Inflammatory macrophage treated with lipopolysaccharide for 4 hours (primary cell): ENCODE measurements at places on chromosomes 5 and 9.

GRCh38 chr5:160703547-160704189 lies 148.3 kb downstream of the ATP10B start:
- DNase-seq: peak; percentile 20

DNA sequence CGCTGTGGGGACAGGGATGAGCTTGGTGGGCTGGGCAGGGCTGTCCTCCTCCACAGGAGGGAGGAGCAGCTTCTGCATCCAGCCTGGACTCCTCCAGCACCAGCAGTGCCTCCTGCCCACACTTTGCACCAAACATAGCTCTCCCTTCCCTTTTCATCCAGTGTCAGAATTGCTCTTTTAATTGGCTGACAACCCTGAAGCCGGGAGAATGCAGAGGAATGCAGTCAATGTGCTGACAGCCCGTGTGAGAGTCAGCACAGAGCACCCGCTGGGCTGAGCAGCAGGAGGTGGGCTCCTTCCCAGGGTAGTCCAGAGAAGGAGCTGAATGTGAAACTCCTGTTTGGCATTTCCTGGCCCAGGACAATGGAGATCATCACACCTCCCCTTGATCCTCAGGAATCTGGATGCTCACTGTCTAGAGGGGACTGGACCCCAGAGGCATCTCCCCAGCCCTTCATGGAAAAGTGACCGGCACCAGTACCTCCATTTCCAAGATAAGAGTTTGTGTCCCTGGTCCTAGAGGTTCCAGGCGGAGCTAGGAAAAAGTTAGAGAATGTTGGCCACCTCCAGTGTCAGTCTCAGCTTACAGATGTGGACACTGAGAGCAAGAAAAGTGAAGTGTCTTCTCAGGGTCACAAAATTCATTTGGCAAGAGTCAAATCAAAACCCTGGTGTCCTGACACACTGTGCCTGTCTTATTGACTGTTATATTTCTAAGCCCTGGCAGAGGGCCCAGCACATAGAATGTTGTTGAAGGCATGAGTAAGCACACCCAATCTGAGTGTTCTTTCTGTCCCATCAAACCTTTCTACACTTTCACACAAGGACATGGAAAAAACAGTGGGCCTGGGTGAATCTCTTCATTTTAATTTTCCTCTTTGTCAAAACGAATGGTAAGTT lies 202.1 kb downstream of the SNX18 start:
- no peak for DNase-seq

GRCh38 chr5:138467711-138468132 lies 2.4 kb downstream of the EGR1 start:
- no peak for DNase-seq

- peak; percentile 21 for DNase-seq
These were observed 47.7 kb downstream of the FNIP1 start for GRCh38 chr5:131749138-131749537.

DNA sequence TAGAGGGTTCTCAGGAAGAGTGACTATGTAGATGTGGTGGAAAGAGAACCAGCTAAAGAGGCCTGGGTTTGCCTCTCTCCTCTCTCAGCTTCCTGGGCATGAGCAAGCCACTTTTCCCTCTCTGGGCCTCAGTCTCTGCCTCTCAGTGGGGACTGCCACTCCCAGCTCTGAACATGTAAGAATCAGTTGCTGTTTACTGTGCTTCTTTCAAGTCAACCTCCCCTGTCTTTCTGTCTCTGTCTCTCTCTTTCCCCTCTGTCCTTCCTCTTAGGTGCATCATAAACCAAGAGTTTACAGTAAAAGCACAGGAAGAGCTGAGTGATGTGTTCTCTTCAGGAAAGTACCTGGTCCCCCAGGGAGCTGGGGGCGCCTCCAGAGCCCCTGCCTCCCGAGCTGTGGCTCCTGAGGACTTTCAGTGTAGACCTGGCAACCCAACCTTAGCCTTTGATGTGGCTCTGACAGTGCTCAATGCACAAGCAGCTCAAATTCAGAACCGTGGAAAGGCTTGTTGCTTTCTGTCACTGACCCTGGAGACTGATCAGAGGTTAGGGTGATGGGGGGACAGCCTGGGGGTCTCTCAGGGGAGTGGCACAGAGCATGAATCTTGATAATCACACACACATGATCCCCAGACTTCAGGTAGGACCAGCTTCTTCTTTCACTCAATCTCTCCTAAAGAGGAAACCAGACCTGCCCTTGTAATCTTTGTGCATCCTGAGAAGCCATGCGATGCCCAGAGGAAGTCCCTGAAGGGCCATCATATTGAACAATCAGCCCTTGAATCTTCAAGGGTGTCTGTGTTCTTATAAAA lies 59.4 kb upstream of the TNFSF8 start:
- DNase-seq: no peak

GRCh38 chr9:123002754-123003153 lies 30.7 kb upstream of the GPR21 start:
- DNase-seq: peak; percentile 33

GRCh38 chr5:465591-466403 lies 22.8 kb downstream of the EXOC3 start:
- no peak for DNase-seq

DNA sequence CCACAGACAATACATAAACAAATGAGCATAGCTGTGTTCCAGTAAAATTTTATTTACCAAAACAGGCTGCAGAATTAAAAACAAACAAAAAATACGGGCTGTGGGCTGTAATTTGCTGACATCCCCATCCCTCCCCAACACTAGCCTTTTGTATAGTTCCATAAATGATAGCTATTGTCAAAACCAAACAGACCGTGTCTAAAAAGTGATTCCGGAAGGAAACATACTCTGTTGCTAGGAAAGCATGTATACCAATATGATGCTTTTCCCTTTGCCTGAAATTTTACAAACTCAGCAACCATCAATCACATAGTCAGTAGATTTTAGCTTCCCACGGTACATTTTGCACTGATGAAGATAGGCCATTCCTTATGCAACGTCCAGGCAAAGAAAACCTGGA lies 80.0 kb downstream of the TMEM215 start:
- no peak for DNase-seq

DNA sequence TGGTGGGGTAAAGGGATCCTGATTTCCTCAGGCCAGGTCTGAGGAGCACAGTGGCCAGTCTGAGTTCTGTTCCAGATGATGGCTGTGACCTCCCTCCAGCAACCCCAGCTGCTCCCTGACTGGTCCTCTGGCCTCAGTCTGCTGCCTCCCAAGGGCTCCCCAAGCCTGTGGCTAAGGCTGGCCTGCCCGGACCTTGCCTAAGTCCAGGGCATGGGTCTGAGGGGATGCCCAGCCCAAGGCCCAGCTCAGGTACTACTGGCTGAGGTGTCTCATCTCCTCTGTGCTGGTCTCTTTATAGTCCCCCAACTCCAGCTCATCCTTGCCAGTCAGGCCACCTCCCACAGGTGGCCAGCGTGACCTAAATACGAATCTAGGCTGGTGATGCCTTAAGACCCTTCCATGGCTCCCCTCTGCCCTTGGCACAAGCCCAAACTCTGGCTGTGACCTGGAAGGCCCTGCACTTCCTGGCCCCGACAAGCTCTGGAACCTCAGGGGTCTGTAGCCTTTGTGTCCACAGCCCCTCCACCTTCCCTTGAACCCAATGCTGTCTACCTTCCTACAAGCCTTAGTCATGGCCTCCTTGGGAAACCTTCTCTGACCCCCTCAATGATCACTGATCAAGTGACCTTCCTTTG lies 9.8 kb downstream of the KIF12 start:
- DNase-seq: no peak

DNA sequence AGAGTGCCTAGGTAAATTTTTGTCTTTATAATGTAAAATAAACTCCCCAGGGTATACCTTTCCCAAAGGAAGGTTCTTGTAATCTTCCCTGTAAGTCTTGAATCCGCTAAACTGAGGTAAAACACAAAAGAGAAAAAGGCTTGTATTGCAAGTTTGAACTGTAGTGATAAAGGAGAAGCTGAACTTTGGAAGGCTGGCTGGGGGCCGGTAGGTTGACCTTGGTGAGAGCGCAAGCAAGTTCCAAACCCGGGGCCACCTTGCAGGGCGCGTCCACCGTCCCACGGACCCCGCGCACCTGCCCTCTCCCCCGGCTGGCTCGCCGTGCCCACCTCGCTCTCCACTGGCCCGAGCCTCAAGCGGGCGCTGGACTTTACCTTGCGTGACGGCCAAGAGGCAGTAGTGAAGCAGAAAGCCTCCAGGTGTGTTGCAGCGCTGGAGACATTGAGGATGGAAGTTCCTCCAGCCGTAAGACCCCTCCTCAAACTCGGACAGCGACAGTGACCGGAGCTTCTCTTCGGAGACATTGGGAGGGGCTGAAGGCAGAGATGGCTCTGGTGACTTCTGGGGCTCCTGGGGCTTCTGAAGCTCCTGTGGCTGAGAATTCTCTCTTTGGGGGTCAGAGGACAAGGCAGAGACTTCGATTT lies 428 bp downstream of the SLCO4C1 start:
- peak; percentile 10 for DNase-seq

DNA sequence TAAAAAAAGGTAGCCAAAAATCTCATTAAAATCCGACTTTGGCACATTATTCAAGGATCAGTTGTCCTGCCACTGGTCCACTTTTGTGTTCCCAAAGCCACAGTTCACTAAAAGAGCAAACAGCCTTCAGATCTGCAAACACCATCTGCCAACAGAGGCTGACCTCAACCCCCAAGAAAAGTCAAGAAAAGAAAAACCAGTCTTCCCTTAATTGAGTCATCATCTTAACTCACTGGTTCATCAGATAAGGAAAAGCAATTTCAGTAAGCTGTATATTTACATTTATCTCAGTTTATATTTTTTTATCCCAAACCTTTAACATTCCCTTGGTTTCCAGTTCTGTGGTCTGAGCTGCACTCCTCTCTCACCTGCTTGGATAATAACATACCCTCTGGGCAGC lies 21.2 kb downstream of the RASEF start:
- no peak for DNase-seq

DNA sequence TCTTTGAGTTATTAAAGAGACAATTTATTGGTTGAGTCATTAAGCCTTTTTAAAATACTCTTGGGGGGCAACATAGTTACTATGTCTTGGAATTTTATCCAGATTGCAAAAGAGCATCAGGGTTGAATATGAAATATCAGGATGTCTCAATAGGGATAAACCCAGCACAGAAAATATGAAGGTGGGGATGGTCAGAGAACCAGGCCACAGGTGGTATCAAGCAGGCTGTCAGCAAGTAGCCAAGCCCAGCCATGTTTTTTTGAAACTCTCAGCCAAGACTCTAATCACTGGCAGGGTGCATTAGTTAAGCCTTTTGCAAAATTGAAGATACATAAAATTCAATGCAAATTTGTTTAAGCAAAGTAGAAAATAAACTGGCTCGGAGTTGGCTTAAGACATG lies 468.9 kb downstream of the DTWD2 start:
- no peak for DNase-seq

DNA sequence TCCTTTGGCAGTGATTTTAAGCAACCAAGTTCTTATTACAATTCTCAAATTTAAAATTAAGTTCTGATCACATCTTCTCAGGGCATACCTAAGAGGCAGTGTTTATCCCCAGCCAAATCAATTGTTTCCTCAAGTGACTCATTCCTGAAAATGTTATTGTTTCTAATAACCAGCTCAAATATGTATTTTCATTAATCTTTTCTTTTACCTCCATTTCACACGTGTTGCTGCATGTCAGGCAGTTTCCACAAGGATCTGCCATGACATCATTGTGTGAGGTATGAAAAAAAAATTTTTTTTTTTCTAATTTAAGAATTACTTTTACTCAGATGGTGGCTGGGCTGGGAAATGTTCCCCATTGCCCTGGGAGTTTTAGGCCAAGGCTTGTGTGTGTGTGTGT lies 113.0 kb upstream of the NTRK2 start:
- DNase-seq: no peak

DNA sequence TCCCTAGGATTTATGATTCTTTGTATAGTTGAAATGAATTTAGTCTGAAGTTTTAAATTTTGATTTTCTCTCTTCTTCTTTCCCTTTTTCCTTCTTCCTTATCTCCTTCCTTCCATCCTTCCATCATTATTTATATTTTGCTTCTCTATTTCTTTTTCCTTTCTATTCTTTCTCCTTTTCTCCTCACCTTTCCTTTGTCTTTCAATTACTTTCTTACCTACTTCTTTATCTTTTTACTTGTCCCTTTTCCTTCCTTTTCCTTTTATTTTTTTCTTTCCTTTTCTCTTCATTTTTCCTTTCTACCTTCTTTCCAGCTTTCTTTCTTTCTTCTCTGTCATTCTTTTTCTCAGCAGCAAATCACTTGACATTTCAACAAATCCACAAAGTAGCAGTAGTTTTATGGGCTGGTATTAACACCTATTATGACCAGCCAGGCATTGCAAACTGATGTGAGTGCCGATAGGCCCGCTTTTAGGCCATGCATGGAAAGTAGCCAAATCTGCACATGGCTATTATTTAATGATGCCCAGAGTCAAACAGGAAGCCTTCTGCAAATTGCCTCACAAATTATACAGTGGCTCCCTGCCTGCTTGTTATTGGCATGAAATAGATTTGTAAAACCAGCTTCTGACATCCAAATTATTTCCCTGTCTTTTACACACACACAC lies 37.1 kb upstream of the NR3C1 start:
- no peak for DNase-seq

DNA sequence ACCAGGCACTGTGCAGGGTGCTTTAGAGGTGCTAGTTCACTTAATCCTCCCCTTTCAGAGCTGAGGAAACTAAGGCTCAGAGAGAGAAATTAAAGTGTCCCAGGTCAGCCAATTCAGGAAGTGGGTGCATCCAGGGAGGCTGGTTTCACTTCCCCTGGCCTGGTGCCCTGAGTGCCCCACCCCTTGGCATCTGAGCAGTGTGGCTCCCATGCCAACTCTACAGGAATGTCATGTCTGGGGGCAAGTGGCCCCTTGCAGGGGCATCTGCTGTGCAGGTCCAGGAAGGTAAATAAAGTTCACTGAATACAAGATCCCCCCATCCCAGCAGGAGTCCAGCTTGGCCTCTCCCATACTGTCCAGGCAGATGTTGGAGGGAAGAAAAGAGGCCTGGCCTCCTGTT lies 4.4 kb upstream of the N4BP3 start:
- peak; percentile 55 for DNase-seq

- peak; percentile 29 for DNase-seq
These were observed 23.9 kb downstream of the RNF130 start for GRCh38 chr5:180047667-180048066.

- peak; percentile 65 for DNase-seq
These were observed 21.6 kb upstream of the C5orf46 start for GRCh38 chr5:147927901-147928300.

GRCh38 chr5:33261305-33261704 lies 179.5 kb upstream of the TARS1 start:
- no peak for DNase-seq

DNA sequence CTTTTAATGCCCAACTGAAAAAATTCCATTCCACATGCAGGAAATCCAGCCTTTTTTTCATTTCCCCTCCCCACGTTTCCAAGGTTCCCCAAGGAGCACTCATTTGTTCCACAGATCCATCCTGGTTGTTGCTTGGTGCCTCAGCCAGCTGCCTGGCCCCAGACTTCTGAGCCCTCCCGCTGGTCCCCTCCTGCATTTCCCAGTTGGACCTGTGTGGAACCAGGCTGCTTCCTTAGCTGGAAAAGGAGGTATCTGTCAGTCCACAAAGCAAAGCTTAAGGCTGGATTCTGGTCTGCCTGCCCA lies 44.8 kb downstream of the ANGPTL2 start:
- DNase-seq: no peak

GRCh38 chr9:108181441-108181840 lies 674.3 kb downstream of the ACTL7B start:
- DNase-seq: peak; percentile 35

GRCh38 chr5:126438267-126438666 lies 15.1 kb downstream of the GRAMD2B start:
- DNase-seq: peak; percentile 17
